ENCODE measurements at places on chromosomes 11 and 22.

DNA sequence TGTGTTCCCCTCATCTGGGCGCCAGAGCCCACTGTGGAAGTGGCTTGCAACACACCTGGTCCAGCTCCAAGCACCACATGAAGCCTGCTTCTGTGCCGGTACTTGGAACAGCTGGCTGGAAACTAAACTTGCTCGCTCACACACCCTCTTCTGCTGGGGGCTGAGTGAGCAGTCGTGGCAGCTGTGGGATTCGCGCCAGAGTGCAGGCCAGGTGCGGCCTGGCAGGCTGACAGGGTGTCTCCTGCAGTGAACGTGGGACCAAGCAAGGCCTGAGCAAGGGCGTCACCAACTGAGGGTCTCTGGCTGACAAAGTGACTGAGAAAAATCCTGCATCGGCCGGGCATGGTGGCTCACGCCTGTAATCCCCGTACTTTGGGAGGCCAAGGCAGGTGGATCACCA, 15.2 kb downstream of the SMC1B start:
- no peak for DNase-seq

DNA sequence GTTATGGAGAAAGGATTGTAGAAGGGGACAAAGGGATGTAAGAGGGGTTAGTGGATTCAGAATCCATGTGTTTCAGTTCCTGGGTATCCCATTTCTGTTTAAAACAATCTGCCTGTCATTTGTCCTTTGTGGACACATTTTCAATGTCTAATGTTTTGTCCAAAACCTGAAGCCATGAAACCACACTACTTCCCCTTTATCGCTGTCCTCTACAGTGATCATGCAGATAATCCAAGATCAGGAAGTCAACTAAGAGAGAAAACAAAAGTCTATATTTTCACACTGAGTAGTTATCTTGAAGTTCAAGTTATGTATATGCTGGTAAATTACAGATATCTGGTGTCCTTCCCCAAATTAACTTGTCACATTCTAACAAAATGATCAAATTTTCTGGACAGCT, 457.0 kb downstream of the NTM start:
- no peak for DNase-seq

GRCh38 chr11:2570841-2571597, 126.2 kb downstream of the KCNQ1 start:
- DNase-seq, result no peak

DNA sequence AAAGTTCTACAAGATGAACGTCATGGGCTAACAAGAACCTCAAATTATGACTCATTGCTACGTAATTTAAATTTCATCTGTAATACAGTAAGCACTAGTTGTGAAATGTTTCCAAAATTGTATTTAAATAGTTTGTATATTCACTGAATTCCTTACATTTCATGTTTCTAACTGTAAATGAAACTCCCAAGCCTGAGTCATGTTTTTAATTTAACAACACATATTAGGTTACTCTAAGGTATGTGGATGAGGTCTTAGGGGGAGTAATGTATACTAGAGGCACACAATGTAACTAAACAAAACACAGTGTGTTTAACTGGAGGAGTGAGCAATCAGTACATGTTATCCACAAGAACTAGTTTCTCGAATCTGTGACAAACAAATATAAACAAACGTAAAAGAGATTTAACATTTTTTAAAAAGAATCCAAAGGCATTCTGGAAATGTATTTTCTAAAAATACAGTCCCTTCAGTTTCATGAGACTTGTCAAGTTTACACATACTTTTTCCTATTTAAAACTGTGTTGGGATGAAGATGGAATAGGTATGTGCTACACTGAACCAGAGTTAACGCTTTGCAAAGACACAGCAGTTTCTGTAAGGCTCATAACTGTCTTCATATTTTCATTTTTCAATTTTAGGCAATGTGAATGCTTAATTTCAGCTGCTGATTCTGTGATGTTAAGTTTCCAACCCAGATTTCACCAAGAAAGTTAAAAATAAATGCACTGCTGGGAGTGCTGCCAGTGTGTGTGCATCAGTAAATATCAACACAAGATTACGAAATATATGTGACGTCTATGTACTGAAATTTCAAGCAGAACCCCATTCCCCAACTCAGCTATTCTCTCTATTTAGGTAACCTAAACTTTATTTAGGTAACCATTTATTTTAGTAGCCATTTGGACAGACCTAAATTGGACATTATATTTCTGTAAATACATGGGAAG, 52.6 kb downstream of the PITPNB start:
- no peak for DNase-seq

DNA sequence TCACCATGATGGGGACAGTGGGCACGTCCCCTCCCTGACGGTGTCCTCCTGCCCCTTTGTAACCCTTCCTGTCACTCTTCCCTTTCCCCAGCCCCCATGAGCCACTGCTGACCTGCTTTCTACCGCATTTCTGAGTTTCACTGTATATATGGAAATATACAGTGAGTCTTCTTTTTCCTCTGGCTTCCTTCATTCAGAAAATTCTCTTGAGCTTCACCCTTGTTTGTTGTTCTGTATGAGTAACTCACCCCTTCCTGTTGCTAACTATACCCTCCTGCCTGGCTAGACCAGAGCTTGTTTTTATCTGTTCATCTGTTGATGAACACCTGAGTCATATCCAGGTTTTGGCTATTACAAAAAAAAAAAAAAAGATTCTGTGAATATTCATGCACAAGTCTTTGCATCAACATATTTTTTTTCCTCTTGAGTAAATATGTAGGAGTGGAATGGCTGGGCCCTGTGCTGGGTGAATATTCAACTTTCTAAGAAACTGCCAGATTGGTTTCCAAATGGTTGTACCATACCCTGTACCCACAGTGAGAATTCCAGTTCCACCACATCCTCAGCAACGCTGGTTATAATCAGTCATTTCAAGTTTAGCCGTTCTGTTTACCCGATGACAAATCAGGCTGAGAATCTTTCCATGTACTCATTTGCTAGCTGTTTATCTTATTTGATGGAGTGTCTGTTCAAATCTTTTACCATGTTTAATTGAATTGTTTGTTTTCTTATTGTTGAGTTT, 62.0 kb downstream of the IGF2 start:
- no peak for DNase-seq

DNA sequence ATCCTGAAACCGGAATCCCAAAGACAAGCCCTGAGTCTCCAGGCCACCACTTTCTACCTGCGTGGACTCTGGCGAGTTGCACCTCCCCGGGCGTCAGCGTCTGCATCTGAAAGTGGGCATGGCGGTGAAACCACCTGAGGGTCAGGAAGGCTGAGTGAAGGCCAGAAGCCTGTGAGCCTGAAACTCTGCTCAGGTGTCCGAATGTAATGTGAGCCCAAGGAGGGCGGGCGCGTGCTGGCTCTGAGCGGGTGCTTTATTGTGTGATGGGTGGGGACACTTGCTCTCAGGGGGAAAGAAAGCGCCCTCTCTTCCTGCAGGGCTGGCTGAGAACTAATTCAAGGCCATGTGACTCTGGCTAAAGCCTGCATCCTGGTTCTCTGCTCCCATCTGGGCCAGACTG, 135.6 kb downstream of the ST3GAL4 start:
- no peak for DNase-seq

DNA sequence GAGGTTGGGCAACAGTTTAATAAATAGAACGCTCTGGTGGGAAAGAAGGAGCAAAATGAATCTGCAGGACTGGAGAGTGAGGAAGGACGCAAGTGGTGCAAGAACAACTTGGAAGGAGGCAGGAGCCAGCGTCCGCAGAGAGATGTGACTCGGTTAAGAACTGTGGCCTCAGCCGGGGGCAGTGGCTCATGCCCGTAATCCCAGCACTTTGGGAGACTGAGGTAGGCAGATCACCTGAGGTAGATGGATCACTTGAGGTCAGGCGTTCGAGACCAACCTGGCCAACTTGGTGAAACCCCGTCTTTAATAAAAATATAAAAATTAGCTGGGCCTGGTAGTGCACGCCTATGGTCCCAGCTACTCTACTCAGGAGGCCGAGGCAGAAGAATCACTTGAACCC, 319.7 kb downstream of the LARGE1 start:
- DNase-seq, result no peak

GRCh38 chr11:74221816-74222215, 50.7 kb downstream of the PPME1 start:
- DNase-seq, result no peak

- DNase-seq, result no peak
Observed at GRCh38 chr11:16784097-16784496, 45.6 kb downstream of the C11orf58 start.

GRCh38 chr11:45252134-45252856, 33.8 kb downstream of the SYT13 start:
- no peak for DNase-seq

- no peak for DNase-seq
Observed at GRCh38 chr22:24976442-24977218, 24.1 kb downstream of the KIAA1671 start.

- DNase-seq, result no peak
Observed at GRCh38 chr11:125180413-125181305, 16.1 kb downstream of the PKNOX2 start.

DNA sequence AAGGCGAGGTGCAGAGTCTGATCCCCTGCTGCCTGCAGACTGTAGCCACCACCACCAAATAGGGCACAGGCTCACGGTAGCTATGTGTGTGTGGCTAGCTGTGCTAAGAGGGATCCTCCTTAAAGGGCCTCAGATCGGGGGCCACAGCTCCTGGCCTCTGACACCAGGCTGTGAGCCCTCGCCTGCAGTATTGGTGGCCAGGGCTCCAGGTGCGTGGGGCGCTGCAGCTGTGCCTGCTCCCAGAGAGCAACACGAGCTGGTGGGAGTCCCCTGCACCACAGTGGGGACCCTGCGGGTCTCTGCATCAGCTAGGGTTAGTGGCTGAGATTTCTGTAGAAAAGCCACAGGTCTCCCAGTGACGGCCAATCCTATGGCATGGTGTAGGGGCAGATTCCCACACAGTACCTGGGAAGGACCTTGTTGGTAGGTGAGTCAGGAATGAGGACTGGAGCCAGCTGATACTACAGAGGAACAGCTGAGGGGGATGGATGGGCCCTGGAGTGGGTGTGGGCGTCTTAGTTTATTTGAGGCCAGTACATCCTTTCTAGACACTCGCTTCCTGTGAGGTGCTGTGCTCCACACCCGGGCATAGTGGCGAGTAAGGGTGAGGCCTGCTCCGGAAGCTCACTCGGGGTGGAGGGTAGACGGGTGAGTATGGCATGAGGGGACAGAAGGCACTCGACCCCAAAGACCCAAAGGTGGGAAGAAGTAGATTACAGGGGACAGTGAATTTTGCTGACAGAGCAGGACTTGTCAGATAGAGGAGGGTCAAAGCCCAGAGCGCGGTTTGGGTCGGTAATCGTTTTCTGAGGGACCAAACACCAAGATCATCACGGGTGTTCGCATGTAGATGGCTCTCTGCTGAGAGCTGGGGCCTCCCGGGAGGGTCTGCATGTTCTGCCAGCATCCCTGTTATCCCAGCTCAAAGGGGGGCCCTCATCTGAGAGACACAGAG, 212.5 kb downstream of the TBC1D22A start:
- no peak for DNase-seq

GRCh38 chr11:63858628-63859550, 20.0 kb downstream of the MARK2 start:
- DNase-seq, result no peak

- no peak for DNase-seq
Observed at GRCh38 chr22:45271667-45272201, 13.0 kb upstream of the UPK3A start.

DNA sequence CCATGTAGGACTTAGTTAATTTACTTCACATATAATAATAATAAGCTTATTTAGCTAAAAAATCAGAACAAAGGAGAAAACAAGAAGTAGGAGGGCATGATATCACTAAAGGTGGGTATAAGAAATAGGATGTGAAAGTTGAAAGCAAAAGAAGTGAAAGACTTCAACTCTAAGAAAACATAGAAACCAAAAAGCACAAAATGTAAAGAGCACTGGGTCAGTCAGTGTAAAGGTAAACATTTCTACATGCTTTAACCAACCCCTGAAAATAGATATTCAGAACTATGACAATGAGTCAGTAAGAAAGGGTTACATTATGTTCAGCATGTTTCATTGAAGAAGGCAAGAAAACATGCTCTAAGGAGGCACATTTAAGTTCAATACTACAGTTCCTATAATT, 298.8 kb downstream of the SWAP70 start:
- DNase-seq, result no peak

GRCh38 chr11:108880510-108880909, 215.6 kb downstream of the DDX10 start:
- no peak for DNase-seq

DNA sequence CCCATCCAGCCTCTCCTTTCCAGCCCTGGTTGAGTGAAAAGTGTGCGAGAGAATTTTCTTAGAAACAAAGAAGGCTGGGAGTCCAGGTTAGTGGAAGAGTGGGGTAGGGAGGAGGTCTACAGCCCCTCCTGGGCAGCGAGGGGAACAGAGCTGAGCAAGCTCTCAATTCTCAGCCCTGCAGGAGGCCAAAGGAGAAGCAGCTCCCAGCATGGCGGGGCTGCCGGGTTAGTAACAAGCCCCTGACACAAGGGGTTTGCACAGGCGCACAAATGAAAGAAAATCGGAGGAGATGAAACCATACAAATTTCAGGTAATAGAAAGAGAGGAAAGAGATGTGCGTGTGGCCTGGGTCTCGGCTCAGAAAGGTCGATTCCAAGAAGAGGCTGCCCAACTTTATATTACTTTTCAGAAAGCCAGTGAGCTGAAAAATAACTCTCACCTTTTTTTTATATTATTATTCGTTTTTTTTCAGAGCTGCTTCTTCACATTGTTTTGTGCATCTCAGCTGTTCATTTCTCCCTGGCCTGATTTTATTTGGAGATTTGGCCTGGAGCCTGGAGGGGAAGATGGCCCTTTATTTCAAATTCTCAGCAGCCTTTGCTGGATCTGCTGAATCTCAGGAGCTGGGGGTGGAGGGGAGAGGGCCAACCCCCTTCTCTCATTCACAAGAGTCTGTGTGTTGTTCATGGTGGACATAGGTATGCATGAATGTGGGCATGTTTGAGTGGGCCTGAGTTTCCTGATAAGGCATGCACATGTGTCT, 583.2 kb downstream of the BUD13 start:
- DNase-seq, result no peak

GRCh38 chr22:29202212-29203192, 3.2 kb upstream of the EMID1 start:
- no peak for DNase-seq

GRCh38 chr11:69240332-69241074, 53.5 kb upstream of the MYEOV start:
- DNase-seq, result no peak

DNA sequence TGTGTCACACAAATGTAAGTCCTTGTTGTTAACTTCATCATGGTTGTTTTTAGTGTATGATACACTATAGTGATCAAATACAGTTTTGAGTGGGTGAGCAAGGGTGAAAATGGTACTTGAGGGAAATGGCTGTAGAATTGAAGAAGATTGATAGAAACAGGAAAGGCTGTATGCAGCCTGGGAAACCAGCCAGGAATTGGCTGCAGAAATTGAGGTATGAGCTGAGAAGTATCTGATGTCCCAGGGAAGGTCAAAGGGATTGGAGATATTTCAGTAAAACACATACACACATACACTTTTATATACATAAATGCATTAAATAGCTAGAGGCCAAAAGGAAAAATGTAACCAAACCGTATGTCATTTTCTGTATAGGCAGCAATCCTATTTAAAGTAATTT, 13.1 kb upstream of the YAP1 start:
- DNase-seq, result no peak

All from SIG-M5 (cell line).